Cerebellar nuclear complex (tissue), 1 donor: ENCODE measurements at places on chromosomes 4 and X.

- DNase-seq: no peak
Measured at GRCh38 chr4:138537731-138538490, 295.8 kb upstream of the SLC7A11 start.

DNA sequence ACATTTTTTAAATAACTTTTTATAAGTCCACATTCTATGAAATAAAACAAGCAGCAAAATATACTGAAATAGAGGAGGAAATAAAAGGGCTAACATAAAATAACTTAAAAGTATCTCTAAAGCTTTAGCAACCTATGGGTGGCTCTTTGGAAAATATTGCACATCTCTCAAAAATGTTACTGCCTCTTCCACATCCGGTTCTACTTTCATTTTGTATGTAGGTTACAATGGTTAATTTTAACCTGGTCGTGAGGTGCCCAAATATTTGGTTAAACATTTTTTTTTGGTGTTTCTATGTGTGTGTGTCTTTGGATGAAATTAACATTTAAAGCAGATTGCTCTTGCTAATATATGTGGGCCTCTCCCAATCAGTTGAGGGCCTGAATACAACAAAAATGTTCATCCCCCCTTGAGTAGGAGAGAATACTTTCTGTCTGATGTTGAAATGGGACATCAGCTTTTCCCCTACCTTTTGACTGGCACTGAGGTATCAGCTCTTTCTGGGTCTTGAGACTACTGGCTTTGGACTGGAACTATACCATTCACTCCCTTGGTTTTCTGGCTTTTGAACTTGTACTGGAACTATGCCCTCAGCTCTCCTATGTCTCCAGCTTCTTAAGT, 353.0 kb downstream of the ADAM29 start:
- no peak for DNase-seq

DNA sequence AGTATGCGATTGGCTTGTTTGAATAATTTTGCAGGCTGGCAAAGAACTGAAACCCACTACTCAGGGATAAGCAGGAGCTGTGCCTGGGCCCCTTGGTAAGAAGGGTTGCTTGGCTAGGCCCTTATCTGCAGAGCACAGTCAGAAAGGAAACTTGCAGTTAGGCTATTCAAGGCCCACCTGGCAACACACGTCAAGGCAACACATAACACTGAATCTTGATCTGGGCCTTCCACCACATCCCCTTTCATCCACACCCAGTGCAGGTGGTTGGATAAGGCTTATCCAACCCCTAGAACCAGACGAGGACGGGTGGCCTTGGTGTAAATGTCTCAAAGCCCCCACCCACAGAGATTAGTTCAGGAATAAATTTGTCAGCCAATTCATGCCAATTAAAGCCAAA, 72.8 kb upstream of the NEIL3 start:
- DNase-seq: no peak

DNA sequence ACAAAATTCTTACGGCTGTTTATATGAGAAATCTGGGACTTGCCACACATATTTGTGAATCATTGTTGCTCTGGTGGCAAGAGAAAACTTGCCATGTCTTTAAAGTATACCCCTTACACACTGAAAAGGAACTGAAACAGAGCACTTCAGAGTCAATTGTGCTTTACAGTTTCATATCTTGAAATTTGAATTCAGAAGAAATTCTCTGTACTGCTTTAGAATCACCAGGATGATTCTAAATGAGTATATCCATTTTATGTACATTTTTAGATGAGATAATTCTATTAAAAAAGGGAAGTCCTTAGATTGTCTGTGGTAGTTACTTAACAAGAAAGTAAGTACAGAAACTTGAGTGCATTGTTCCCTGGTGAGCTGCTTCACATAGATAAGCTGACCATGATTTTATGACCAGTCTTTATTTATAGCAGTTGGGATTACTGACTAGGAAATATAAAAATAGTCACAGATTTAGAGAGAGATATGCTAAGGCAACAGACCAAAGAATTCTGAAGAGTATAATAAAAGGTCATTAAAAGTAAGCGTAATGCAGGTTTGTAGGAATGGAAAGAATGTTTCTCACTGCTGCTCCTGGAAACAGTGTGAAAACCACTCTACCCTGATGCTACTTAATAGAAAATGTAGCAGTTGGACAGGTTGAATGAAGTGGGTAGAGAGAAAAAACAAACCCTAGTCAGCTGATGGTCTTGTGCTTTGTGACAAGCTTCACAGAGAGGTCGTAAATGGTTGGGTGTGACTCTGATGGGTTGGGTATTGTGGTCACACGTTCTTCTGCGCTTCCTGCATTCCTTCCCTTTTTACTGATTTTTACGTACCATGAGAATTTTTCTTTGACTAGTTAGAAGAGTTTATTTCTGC, 41.0 kb downstream of the FNIP2 start:
- no peak for DNase-seq

DNA sequence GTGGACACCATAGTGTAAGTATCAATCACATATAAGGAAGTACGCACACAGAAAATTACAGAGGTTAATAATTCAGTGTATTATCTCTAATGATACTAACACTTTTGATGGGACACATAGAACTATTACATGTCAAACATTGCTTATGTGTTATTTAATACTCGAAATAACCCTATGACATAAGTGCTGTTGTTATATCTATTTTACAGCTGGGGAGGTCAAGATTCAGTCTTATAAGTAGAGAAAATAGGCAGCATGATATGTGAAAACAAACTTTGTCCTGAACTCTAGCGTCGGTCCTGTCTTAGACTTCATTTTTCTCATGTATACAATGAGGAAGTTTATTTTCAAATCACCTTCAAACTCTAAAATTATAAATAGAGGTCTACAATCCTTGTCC, 23.2 kb downstream of the ENPEP start:
- no peak for DNase-seq

- no peak for DNase-seq
Measured at GRCh38 chr4:180688480-180688879, 1554.7 kb upstream of the TENM3 start.

- no peak for DNase-seq
Measured at GRCh38 chrX:104084534-104085277, 8.7 kb upstream of the TMSB15C start.

GRCh38 chrX:99703473-99703872, 706.6 kb downstream of the PCDH19 start:
- DNase-seq: no peak

GRCh38 chr4:151688003-151688784, 72.6 kb downstream of the GATB start:
- DNase-seq: no peak

- no peak for DNase-seq
Measured at GRCh38 chr4:169199184-169199583, 71.6 kb downstream of the SH3RF1 start.

DNA sequence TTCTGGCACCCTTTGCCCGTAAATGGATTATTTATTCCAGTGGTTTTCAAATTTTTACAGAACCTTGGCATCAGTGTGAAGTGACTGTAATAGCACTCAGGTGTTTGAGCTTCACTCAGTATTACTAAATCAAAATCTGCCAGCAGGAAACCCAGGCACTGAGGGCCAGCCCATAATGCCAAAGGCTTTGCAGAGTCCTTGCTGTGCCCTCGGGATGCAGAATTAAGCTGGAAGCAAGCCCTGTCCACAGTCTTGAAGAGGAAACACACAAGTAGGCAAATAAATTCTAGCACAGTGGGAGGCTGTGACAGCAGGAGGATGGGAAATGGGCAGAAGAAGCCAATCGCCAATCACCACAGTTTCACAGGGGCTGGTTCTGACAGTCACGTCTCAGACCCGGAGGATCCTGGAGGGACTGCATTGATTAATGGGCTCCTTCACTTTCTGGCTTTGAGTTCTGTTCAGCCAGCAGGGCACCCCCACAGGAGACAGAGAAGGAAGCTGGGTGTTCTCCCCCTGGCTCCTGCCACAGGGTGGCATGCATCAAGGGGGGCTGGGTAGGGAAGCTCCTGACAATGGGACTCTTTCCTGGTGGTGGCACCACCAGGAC, 138.8 kb downstream of the MTNR1A start:
- DNase-seq: no peak

- no peak for DNase-seq
Measured at GRCh38 chr4:179663641-179664429, 2221.6 kb upstream of the AGA start.

- DNase-seq: no peak
Measured at GRCh38 chr4:128846063-128846462, 36.6 kb downstream of the JADE1 start.

DNA sequence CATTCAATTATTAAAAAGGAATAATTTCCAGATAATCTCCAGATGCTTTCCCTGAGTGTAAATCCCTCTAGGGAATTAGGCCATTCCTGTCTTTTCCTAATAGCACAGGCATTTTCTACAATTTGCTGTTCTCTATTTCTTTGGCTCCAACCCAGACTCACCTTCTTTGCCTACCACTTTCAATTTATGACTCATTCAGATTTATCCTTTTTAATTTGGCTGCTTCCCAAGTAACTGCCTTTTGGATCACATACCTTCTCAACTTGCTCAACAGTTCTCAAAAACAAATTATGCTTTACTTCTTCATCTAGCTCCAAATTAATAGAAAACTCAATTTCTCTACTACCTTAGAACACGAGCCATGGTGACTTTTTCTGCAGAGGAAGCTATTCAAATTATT, 1166.3 kb upstream of the PCDH7 start:
- no peak for DNase-seq

- DNase-seq: no peak
Measured at GRCh38 chr4:38230821-38231563, 270.8 kb downstream of the PTTG2 start.

GRCh38 chr4:120155287-120155686, 88.6 kb upstream of the MAD2L1 start:
- no peak for DNase-seq

DNA sequence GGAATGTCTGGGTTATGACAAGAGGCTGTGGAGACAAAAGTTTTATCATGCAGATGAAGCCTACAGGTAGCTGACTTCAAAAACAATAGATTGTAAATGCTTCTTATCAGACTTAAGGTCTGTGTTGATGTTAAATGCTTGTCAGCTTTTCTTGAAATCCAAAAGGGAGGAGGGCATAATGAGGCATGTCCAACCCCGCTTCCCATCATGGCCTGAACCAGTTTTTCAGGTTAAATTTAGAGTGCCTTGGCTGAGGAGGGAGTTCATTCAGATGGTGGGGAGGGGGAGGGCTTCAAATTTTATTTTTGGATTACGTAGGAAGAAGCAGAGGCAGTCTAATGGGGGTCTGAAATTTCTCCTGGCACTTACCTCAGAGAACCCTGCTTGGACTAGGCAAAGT, 207.7 kb upstream of the HDX start:
- DNase-seq: no peak

DNA sequence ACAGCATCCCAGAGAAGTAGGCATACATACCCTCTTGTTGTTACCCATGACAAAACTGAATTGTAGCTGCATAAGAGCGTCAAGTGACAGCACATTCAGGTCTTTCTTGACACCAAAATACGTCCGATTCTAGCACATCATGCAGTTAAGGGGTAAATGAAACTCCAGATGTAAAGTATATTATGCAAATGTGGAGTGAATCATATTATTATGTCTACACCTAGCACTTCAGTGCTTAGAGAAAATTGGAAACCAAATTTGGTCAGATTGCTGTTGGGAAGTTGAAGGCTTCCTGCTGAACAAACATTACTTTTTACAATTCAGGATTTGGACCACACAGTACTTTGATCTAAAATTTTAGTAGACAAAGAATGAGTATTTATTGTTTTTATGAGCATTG, 24.2 kb upstream of the LEF1 start:
- no peak for DNase-seq

DNA sequence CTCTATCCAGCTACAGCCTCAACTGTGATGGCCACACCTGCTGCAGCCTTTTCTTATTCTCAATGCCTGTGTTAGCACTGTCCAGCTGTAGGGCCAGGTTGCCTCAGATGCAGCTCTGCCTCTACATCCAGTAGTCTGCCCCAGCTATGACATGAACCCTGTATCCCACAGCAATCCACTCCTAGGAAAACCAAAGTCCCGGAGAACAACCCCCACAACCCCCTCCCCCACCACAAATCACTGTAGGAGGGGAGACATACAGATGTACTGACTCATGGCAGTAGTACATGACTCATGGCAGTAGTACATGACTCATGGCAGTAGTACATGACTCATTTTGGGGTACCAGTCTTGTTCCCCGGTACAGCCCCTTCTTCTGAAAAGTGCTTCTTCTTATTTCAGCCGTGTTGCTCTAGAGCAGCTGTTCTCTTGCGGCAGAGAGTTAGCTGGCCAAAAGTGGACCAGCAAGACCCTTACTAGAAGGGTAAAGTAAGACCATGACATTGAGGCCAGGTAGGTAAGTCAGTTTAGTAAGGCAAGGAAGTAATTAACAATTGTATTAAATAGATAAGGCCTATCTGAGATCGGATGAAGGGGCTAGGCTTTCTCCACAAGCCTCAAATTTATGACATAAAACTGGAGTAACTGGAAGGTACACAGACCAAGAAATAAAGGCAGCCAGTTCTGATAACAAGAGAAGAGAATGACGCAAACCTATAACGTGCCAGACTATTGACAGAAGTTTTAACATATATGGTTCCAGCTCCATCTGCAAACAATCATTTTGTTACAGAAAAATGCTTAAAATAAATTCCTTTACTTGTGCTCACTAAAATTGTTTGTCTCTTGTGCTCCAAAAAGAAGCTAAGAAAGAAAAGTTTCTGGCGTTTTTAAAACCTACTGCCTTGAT, 221.4 kb downstream of the TACR3 start:
- DNase-seq: no peak

- no peak for DNase-seq
Measured at GRCh38 chrX:19698122-19698521, 182.8 kb upstream of the MAP3K15 start.

DNA sequence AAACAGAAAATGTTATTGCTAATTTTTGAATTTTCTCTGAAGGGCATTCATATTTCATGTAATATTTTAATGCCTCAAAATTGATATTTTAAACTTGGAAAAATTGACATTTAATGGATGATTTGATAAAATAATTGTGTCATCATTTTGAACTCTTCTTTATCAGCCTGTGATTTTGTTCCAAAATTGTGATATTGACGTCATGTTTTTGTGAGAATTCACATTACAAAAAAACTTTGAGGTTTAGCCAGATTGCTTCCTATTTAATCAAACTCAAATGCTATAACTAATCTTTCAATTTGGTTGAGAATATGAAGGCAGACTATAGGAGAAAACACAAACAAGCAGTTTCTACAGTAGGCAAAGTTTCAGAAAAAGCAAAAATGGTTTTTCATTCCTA, 137.4 kb downstream of the GRIA2 start:
- no peak for DNase-seq

DNA sequence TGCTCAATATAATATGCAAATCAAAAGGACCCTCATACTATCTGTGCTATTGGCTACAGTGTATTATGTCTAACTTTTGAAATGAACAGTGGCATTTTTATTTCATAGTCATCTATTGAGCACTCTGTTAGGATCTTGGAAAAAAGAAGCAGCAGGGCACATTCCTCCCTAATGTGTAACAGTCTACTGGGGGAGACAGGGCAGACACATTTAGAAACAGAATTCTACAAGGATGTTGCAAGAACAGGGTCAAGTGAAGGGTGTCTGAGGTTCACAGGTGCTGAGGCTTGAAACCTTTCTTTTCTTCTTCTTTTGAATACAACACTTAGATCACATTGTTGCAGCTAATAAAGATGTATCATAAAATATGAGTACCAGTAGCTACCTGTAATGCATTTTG, 129.7 kb upstream of the SLC4A4 start:
- DNase-seq: no peak
